Bronchial epithelial cell (primary cell): ENCODE measurements at places on chromosomes 11 and 22. TPM values are rescaled to one million over a fixed set of nuclear protein-coding genes. Genes with fewer than 3 reads are reported as not detected.
A peak's percentile ranks its signal among the peaks of the same experiment; 100 is the strongest.

- no peak for DNase-seq
Measured at GRCh38 chr11:92423115-92424034, 198.8 kb downstream of the FAT3 start.

DNA sequence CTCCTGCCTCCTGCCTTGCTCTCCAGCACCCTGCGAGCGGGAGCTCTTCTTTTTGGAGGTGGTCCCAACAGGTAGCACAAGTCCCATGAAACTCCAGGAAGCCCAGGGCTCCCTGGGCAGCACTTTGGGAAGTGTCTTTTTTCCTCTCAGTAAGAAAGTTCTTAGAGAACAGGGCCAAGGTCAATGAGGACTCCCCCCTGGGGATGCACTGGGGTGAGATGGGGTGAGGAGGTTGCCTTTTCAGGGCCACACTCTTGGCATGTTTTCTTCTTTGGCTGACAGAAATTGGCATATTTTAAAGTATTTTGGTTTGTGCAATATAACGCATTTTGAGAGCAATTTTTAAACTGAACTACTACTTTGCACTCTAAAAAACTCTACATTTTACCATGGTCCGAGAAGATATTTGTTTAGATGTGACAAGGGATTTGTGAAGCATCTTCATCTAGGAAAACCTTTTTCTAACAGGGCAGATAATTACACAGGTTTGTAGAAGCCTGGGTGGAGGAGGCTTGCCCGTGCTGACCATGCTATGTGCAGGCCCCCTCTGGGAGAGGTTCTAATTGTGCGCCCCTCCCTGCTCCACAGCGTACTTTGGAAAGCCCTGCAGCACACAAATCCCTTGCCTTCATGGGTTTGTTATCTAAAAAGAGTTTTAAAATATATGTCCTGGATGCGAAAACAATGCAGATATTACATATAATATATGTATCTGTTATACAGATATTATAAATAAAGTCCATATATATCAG lies 140.4 kb downstream of the WNT7B start:
- no peak for DNase-seq

- peak; percentile 84 for DNase-seq
Measured at GRCh38 chr11:123543797-123544196, 110.6 kb downstream of the SCN3B start.

GRCh38 chr22:36948273-36949225 lies 35.1 kb downstream of the CSF2RB start:
- DNase-seq, result no peak

- DNase-seq, result no peak
Measured at GRCh38 chr11:94501522-94501921, 7.7 kb downstream of the ANKRD49 start.

- DNase-seq, result no peak
Measured at GRCh38 chr11:128188346-128189004, 398.9 kb downstream of the ETS1 start.

DNA sequence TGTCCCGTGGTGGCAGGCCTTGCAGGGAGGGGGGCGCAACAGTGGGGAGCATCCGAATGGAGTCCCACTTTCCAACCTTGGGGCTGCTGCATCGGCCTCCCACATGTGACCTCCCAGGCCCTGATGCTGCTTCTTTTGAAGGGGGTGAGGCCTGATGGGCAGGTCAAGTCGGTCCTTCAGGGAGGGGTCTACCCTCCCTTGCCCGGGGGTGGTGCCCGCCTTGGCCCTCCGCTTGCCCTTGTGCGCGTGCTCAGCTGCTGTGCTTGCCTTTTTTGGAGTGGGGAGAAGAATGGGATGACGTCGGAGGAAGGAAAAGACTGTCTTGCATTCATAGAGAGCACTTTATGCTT lies 66.9 kb downstream of the PRDM11 start:
- no peak for DNase-seq

GRCh38 chr11:102111787-102112508 lies 1.7 kb downstream of the YAP1 start:
- peak; percentile 96 for DNase-seq

GRCh38 chr11:18865951-18866350 lies 73.3 kb downstream of the MRGPRX1 start:
- no peak for DNase-seq

GRCh38 chr11:59689015-59689414 lies 20.2 kb upstream of the PATL1 start:
- no peak for DNase-seq

The VSTM5 gene
- total RNA-seq, result 0.51 and 0.79 TPM in 2 replicates

The CCDC87 gene
- total RNA-seq, result under 0.01 TPM in 2 replicates

The MAPK8IP1 gene
- total RNA-seq, result 0.26 and 0.90 TPM in 2 replicates

The TIMM8B gene
- total RNA-seq, result 66.3 and 78.6 TPM in 2 replicates

The PITPNM1 gene
- total RNA-seq, result 17.4 and 23.7 TPM in 2 replicates
